ENCODE measurements at places on chromosomes 2 and 18. TPM values are rescaled to one million over a fixed set of nuclear protein-coding genes. Genes with fewer than 3 reads are reported as not detected.

GRCh38 chr2:14081521-14081920, 551.0 kb upstream of the LRATD1 start:
- no peak for DNase-seq

DNA sequence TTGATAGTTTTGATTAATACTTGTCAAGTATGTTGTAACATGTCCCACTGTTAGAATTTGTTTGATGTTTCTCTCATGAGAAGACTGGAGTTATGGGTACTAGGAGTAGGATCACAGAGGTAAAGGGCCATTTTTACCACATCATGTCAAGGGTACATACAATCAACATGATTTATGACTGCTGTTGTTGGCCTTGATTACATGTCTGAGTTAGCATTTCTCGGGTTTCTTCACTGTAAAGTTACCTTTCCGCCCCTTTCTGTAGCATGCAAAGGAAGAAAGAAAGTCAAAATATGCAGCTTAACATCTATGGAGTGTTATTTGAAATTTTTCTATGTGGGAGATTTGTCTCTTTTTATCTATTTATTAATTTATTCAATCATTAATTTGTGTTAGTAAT, 1456.4 kb downstream of the SUCLG1 start:
- no peak for DNase-seq

DNA sequence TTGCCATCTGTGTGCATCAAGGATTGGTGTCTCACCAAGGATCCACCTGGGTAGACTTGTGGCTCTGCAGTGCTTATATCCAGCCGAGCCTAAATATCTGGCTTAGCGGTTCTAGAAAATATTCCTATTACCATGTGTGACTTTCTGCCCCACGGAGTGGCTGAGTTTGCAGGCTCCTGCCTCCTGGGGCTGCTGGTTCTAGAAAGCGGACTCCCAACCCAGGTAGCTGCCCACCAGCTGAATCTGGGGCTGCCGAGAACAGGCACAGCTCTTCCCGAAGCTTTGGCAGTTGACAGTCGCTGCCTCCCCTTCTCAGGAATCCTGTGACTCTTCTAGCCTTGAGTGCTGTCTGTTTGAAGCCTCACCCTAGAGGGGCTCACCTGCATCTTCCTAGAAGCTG, 104.6 kb downstream of the TPGS2 start:
- no peak for DNase-seq

- DNase-seq = no peak
These were observed 566 bp downstream of the GATA6 start for GRCh38 chr18:22169889-22170420.

- DNase-seq = no peak
These were observed 68.8 kb downstream of the LDLRAD4 start for GRCh38 chr18:13287372-13287771.

GRCh38 chr2:101698014-101698843, 722 bp downstream of the MAP4K4 start:
- DNase-seq = peak; percentile 33

Gene DAPL1
- 1.2 TPM for total RNA-seq

Gene ST8SIA3
- total RNA-seq = 2.0 TPM

Gene DSC3
- 0.61 TPM for total RNA-seq

Gene ERMN
- total RNA-seq = 0.32 TPM

Gene LOXHD1
- total RNA-seq = not detected

Measured in mucosa of descending colon (tissue), 3 donors.